ENCODE measurements at places on chromosomes 12 and 14.

DNA sequence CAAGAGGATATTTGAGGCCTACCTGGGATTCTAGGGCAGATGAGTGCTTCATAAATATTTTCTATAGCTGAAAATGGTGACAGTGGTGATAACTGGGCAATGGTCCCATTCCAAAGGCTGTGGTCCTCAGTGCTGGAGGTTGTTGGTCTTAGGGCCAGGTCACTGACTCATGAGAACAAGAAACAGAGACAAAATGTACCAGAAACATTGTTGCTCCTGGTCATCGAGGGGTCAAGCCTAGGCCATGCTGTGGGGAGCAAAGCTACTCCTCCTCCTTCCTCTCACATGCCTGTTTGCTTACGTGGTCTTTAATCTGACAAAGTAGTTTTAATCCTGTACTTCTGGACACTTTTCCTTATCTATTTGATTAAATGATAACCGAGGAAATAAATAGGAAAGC lies 33.8 kb downstream of the ERG28 start:
- no peak for DNase-seq

GRCh38 chr12:124425667-124426066 lies 130.8 kb downstream of the RFLNA start:
- no peak for DNase-seq

GRCh38 chr12:67925552-67925951 lies 63.7 kb upstream of the IFNG-AS1 start:
- DNase-seq, result no peak

DNA sequence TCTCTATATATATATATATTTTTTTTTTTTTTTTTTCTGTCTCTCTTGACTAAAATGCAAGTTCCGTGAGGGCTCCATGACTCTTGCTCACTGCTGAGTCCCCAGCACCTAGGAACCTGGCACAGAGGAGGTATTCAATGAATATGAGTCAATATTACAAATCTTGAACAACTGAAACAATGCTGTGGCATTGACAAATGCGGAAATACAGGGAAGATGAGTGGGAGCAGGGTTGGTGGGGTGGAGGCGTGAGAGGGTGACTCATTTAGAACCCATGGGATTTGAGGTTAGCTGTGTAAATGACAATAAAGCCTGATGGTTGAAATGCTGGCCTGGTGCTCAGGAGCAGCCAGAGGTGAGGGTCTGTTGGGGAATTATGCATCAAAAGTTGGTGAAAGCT lies 121.7 kb upstream of the FUT8 start:
- no peak for DNase-seq

DNA sequence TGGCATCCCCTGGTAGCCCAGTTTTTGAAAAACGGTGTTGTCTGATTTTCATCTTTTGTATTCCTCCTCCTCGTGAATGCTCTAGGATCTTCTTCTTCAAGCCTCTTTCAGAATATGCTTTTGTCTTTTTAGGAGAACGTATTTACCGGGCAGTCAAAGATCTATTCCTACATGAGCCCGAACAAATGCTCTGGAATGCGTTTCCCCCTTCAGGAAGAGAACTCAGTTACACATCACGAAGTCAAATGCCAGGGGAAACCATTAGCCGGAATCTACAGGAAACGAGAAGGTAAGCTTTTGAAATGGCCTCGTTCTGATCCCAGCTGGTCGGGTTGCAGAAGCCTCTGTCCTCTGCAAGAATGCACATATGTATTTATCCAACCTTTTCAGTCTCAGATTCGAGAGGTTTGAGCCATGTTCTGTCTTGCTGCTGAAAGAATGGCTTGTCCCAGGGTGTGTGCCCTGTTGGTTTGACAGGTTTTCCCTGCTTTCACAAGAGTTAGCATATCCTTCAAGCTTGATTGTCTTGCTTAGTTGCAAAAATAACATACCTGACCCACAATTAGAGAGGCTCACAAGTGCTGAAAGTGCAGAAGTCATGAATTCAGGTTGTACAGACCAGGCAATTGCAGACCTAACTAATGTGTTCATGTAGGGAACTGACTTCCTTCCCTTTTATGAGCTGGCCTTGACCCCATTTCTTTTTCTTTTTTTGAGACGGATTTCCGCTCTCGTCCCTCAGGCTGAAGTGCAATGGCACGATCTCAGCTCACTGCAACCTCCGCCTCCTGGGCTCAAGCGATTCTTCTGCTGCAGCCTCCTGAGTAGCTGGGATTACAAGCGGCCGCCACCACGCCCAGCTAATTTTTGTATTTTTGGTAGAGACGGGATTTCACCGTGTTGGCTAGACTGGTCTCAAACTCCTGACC lies 6.8 kb downstream of the KMT5A start:
- no peak for DNase-seq

Data from mesothelial cell of epicardium (in vitro differentiated cells).